IPS-NIHi11 (cell line): ENCODE measurements at places on chromosomes 7 and 10.
A peak's percentile ranks its signal among the peaks of the same experiment; 100 is the strongest.

GRCh38 chr10:58963723-58964124 lies 212.7 kb upstream of the PHYHIPL start:
- peak; percentile 54 for DNase-seq

GRCh38 chr7:152643979-152644559 lies 31.9 kb downstream of the XRCC2 start:
- no peak for DNase-seq

- DNase-seq, result no peak
These were observed 377.4 kb downstream of the GALNT17 start for GRCh38 chr7:71509381-71509780.

DNA sequence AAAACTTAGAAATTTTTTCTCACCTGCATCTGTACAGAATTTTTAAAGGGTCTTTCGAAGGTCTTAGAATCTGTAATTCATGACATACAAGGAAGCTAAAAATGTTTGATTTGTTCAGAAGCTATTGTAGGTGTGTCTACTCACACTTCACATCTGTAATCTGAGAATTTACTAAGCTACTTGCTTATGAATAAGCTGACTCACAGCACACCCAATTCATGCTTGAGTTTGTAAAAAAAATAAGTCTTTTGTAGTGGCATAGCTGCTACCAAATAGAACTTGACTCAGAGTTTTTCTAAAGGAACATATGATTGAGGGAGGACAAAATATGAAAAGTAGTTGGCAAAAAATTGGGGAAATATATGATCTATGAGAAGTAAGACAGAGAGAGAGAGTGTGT lies 12.7 kb upstream of the AGR2 start:
- DNase-seq, result no peak

GRCh38 chr7:35967366-35968139 lies 166.7 kb downstream of the SEPTIN7 start:
- no peak for DNase-seq

DNA sequence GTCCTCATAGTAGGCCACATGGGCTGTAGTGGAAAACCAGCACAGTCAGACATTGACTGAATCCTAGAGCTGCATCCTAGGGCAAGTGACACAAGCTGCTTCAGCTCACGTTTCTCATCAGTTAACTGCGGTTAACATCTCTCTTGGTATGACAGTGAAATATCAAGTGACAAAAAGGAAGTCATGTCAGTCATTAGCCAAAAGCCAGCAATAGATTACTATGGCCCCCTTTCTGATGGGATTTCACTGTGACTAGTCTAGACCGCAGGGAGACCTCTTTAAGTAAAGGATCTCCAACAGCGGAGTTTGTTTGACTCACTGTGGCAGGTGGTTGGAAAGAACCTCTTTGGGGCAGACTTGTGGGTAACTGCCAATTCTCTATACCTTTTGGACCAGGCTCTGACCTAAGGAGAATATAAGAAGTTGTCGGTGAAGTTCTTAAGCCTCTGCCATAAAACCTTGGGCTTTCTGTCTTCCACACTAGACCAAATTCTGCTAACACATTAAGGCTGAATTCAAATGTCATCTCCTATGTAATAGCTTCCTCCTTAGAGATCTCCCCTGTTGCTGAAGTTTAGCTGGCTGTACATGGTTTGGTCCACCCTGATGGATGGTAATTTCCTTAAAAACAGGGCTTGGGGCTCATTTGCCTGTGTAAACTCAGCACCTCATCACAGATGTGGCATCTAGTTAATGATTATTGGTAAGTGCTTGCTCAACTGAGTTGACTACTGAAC lies 115.3 kb downstream of the SGMS1 start:
- DNase-seq, result no peak

DNA sequence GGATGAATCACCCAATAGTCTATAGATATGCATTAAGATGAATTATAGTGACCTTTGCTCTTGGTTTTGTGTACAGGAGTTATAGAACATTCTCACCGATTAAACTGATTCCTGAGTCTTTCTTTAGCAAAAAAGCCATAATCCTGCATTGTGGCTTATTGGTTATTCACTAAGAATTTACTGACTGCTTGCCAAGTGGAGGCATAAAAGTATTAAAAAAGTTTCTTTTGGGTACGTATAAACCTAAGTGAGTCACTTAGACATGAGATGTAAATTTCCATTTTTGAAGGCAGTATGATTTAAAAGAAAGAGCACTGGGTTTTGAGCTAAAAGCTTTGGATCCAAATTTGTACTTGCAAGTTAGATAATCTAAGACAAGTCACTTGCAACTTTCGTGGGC lies 100.7 kb downstream of the CDK6 start:
- DNase-seq, result no peak
